ENCODE measurements at places on chromosomes 6 and 20.

- DNase-seq: no peak
Measured at GRCh38 chr20:45405571-45406259, 2.4 kb upstream of the DBNDD2 start.

- no peak for DNase-seq
Measured at GRCh38 chr6:142570221-142570671, 268.4 kb downstream of the ADGRG6 start.

- DNase-seq: no peak
Measured at GRCh38 chr6:92688342-92688741, 731.0 kb downstream of the EPHA7 start.

DNA sequence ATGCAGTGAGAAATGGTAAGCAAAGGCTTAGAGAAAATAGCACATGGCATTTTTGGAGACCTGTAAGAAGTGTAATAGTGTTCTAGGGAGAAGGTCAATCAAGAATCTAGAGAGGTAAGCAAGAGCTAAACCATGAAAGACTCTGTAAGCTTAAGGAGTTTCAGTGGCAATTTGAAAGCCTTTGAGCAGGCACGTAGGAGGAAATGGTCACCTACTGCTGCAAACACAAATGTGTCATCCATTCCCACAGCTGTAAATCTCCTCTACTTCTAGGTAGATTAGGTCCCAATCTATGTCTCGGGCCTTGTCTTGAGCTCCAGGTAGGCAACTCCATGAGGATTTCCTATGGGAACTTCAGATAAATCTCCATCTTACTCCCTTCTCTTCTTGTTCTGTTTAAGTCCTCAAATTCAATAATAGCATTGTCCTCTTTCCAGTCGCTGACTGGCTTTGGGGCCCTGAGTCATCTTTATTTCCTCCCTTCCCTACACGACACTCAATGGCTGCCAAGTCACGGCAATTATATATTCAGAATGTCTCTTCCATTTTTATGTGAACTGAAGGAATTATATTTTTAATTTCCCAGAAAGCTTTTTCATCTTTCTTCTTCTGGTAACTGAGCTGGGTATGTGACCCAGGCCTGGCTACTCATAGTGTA is 24.2 kb upstream of the PAQR8 start:
- DNase-seq: no peak

- DNase-seq: no peak
Measured at GRCh38 chr6:5747379-5747778, 259.3 kb downstream of the NRN1 start.

DNA sequence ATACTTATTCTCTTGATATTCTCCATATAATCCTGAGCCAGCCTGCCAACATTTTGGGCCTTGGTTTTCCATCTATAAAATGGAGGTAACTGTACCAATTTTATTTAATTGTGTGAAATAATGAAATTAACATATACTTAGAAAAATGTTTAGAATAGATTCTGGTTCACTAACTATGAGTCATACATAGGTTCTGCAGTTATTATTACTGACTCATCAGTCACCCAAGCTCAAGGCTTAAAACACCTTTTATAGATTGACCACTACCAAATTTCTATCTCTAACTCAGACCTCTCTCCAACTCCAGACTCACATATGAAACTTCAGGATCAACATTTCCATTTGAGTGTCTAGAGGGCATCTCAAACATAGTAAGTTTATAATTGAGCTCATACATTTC is 1277.2 kb upstream of the GJE1 start:
- no peak for DNase-seq

GRCh38 chr20:20138301-20139064 is 86.2 kb downstream of the CFAP61 start:
- no peak for DNase-seq

- DNase-seq: no peak
Measured at GRCh38 chr20:23358923-23359593, 2.9 kb upstream of the GZF1 start.

DNA sequence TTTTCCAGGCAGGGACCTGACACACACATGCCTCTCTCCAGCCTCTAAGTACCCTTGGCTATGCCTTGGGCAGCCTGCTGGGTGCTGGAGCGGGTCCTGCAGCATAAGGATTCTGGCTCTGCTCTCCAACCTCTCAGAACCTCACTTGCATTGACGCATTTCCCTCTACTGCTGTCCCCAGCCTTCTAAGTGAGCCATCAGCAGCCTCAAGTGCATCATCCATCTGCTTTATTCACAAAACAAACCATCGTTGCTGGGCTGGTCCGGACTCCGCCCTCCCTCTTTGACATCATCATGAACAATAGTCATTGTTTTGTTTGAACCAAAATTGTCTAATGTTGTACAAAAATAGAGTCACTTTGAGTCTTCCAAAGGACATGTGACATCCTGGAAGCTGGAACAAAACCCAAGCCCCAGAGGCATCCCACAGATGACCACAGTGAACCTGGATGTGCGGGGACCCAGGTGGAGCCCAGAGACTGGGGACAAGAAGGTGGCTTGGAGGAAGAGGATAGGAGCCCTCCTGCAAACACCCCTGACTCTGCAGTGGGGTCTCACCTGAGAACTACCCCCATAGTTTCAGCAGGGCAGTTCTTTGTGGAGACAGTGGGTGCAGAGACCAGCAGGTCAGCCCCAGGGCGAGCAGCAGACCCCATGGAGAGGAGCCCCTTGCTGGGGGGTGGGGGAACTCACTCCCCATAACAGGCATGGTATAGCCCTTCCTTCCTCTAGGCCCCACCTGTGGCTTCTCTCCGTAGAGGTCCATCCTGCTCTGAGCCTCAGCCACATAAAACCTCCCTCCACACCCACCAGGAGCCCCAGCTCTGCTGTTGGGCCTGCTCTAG is 230.1 kb downstream of the SYNDIG1 start:
- no peak for DNase-seq

GRCh38 chr6:3229566-3230178 is 2.2 kb upstream of the TUBB2B start:
- no peak for DNase-seq

DNA sequence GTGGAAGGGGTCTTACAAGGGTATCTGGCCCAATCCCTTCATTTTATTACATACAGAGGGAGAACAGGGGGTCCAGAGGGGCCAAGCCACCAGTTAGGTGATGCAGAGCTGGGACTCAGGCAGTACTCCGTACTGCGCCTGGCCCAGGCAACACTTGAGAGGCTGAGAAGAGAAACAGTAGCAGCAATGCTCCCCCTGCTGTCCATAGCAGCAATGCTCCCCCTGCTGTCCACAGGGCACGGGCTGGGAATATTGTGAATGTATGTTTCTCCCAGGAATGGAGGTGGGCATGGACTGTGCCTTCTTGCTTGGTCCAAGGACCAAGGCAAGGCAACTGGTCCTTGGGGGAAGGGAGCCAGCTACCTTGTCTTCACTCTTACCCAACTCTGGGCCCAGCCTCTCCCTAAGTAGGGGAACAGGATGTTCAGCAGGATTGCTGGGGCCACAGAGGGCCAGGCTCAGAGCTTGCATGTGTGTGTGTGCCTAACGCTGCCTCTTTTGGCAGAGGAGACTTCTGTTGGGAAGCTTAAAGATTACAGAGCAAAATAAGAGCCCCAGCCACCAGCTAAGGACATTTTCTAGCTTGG is 14.8 kb upstream of the FAM83C start:
- DNase-seq: no peak

DNA sequence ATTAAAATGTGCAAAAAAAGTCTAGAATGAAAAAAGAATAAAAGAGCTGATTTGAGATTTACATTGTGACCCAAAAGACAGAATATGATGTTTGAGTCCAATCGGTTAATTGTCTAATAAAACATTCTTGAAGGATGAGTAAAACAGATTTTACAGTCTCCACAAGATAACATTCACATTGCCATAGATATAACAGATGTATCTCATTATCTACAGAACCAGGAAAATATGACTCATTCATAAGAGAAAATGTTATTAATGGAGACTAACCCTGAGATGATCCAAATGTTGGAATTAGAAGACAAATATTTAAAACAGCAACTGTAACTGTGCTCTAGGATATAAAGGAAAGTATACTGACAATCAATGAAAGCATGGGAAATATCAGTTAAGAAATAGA is 141.7 kb downstream of the RFX6 start:
- DNase-seq: no peak

Data from stimulated activated CD4-positive, alpha-beta T cell treated with anti-CD3 and anti-CD28 coated beads, Interleukin-1b, Interleukin-23, amount 100 ng/mL, for 24 hours (primary cell).